ENCODE measurements at places on chromosomes 13 and 19.

DNA sequence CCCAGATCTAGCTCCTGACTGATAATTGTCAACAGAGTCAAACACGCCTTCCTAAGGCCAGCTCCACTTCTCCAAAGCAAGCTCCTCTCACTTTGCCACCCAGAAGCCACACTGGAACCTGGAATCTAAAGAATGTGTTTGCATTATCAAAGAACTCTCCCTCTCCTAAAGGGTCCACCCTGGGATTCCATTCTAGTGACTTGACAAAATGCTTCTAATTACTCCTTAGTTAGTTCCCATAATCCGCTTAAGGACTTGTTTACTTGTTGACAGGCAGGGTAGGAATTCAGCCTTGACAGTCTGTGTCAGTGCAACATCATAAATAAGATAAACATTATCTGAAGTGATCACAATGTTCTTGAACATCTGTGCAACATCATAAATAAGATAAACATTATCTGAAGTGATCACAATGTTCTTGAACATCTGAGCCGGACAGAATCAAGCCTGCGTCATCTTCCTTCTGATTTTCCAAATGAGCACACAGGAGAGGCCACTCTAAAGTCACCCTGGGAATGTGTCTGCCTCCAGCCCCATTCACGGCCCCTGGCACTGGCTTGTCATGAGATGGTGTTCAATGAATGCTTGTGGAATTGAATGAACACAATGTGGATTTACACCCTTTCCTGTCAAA is 512.1 kb downstream of the IRS2 start:
- peak; percentile 79 for DNase-seq

DNA sequence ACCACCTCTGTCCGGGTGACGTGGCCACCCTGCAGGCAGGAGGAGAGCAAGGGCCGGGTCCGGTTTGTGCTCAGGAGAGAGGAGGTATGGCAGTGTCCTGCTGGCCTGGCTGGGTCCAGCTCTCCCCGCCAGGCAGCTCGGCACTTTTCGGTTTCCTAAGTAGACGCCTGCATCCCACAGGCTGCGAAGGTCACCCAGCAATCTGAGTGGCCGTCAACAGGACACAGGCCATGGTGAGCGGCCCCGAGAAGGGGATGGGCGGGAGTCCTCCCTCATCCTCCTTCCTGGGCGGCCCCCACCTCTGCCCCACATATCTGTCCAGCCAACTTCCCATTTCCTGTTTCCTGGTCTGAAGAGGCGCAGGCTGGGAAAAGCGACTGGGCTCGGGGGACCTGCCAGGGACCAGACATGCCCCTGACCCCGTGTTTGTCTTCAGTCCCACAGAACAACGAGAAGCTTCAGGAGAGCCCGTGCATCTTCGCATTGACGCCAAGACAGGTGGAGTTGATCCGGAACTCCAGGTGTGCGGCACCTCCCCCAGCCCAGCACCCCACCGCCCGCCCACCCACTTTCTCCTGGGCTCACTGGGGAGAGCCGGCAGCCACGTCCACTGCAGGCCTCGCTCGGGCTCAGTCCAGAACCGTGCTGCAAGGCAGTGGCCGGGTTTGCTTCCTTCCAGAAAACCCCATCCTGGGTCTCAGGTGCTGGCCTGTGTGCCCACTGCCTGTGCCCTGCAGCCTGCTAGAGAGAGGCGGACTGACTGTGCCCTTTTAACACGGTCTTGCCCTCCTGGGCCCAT is 16.3 kb downstream of the PIAS4 start:
- no peak for DNase-seq

DNA sequence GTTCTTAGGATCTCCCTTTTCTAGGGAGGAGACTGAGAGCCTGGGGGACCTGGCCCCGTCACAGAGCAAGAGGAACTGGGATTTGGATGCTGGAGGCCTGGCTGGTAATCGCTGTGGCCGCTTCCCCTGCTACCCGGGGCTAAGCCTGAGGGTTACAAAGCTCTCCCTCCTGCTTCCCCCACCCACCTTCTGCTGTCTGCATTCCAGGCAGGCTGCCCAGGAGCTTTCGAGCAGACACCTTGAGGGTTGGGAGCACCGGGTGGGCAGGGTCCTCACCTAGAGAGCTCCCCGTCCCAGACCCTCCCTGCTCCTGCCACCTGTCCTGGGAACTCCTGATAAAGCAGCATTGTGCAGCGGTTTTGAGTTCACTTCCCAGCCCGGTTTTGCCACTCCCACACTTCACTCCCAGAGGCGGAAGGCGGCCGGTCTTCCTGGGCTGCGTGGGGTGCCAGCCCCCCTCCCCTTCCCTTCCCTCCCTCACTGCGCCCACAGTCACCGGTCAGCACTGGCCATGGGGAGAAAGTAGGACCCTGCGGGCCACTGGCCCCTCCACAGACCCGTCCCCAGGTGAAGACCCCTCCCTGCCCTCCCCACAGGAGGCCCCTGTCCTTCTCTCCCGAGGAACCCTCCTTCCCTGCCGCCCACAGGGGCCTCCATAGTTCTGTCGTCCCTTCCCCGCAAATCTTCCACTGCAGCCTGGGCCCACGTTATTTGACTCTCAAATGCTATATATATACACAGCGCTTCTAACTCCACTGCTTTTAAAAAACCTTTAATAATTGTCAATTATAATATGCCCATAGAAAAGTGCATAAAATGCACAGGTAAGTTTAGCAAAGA is 8.1 kb downstream of the PAK4 start:
- DNase-seq, result no peak

DNA sequence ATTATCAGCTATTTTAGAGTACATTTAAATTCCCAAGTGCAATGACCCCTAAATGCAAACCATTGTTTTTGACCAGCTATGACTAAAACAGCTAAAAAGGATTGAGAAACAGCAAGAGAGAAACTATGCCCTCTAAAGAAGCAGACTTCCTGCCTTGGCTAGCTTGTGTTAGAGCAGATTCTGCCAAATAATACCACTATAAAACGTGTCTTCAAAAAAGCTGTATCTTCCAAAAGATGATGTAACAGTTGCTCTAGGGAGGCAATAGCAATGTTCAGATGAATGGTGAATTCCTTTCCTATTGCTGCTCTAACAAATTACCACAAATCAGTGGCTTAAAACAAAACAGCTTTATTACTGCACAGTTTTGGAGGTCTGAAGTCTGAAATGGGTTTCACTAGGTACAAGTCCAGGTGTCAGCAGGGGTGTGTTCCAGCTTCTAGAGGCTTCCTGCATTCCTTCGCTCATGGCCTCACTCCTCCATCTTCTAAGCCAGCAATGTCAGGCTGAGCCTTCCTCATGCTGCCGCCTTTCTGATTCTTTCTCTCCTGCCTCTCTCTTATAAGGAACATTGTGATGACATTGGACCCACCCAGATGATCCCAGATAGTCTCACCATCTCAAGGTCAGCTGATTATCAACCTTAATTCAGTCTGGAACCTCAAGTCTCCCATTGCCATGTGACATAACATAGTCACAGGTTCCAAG is 84.5 kb downstream of the LRRC63 start:
- DNase-seq, result peak; percentile 98

DNA sequence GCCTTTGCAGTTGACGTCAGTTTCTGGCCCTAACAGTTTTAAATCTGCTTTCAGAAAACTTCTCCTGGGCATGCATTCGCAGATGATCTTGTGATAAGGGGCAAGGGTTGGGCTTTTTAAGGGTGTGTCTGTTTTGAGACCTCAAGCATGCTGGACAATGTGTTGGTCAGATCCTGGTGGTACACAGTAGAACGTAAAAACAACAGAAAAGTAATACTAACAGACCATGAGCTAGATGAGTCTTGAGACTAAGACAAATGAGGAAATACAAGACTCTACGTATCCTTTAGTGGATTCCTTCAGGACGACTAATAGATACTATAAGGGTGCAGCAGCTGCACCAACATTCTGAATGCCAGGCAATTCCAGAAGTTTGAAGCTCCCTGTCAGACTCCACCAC is 237.6 kb downstream of the DNAJC15 start:
- DNase-seq, result peak; percentile 83

DNA sequence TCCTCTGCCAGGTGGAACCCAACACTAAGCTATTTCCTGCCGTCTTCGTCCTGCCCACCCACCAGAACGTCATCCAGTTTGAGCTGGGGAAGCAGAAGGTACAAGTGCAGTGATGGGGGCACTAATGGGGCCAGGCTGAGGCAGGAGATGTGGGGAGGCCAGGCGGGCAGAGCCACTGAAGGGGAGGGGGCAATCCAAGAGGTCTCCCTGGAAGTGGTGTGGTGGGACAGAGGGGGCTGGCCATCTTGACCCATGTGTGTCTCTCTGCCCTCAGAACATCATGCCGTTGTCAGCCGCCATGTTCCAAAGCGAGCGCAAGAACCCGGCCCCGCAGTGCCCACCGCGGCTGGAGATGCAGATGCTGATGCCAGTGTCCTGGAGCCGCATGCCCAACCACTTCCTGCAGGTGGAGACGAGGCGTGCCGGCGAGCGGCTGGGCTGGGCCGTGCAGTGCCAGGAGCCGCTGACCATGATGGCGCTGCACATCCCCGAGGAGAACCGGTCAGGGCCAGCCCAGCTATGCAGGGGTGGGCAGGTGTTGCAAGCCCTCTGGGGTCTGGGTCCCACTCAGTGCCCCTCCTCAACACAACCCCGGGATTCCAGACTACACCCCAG is 49.6 kb downstream of the RYR1 start:
- no peak for DNase-seq

GRCh38 chr19:17687141-17687856 is 855 bp downstream of the UNC13A start:
- no peak for DNase-seq

DNA sequence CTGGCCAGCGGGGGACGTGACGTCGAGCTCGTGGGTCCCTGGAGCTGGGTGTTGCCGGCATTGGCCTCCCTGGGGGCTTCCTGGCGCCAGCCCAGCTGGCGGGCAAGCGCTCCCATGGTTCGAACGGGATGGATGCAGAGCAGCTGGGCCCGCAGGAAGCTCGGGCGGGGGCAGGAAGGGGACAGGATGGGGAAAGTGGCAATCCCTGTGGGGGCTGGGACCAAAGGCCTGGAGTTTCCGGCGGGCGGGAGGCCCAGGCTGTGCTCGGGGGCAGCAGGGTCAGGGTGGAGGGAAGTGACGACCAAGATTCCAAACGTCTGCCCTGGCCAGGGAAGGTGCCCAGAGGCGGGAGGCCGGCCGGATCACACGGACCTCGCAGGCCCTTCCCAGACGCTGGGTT is 19.3 kb downstream of the PALM start:
- no peak for DNase-seq

GRCh38 chr13:34241332-34241731 is 423.4 kb downstream of the RFC3 start:
- DNase-seq, result no peak

DNA sequence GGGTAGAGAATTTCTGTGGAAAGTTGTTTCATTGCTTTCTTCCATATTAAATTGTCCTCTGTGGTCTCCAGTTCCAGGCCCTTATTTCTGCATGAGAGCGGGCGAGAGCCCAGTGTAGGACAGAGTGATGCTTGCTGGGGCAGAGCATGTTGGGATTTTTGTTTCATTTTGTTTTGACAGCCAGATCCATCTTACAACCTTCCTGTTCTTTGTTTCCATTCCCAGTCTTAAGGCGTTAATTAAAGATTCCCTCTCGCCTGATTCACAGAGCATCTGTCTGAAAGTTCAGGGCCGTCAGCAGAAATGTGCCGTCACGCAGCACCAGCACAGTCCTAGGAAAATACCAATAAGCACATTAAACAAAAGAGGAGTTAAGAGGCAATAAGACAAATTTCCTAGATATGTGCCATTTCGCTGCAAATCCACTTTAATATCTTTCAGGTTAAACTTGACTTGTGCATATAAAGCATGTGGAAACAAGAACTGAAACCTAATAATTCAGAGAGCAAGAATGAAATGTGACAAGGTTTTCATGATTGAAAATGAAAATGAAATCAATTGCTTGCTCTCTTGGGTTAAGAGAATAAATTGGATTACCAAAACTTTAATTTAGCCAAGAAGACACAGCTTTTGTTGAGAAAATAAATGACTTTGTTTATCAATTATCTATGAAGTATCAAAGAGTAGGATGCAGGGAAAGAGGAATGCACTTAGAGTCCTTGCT is 210.7 kb upstream of the SLC10A2 start:
- no peak for DNase-seq

GRCh38 chr13:51970349-51970748 is 40.9 kb downstream of the ATP7B start:
- DNase-seq, result no peak
